Activated CD8-positive, alpha-beta memory T cell treated with anti-CD3 and anti-CD28 coated beads for 1 hour (primary cell): ENCODE measurements at places on chromosomes 6 and 20.

GRCh38 chr6:13194852-13195251 is 133.5 kb downstream of the TBC1D7 start:
- no peak for DNase-seq

DNA sequence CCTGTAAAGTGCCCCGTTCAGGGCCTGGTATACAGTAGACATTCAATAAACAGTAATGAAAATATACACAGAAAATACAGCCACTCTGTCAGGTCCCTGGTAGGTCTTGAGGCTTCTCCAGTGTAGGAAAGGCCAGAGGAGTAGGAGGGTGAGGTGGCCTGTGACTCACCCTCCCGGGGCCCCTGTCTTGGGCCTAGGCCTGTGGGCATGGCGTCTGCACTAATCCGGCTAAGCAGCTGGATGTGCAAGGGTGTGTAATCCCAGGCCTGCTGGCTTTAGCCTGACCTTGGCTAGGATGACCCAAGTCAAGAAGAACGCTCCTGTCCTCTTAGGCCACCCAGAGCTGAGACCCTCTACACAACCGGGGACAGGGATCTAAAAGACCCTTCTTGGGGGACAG is 84.9 kb downstream of the KCNB1 start:
- DNase-seq = no peak

DNA sequence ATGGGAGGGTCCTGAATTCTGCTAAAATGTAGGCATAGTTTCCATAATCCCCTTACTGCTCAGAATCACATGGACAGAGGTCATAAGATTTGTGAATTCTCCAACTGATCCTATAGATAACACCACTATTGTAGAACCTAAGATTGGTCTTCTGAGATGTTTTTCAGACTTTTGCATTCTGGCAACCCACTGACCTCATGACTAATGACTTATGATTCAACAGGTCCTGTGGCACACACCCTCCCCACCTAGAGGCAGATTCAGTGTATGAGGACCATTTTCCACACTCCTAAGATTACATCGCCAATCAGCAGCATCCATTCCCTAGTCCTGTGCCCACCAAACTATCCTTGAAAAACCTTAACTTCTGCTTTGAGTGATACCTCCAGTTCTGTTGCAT is 207.2 kb downstream of the BTBD9 start:
- no peak for DNase-seq

DNA sequence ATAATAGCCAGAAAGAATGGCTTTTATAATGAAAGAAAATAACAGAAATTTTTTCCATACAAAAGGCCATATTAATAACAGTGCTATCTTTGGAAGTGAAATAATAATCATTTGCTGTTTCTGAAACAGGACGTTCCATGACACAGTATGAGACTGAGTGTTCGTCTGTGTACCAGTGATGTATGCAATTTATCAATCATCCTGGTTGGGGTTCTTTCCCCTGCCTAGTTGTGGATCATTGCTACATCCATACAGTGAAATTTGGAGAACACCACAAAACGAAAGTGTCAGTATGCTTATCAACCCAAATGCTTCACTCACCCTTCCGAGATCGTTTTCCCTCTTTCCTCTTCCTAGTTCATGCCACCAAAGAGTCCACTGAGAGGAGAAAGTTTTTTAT is 151.4 kb upstream of the PRDM1 start:
- DNase-seq = no peak

DNA sequence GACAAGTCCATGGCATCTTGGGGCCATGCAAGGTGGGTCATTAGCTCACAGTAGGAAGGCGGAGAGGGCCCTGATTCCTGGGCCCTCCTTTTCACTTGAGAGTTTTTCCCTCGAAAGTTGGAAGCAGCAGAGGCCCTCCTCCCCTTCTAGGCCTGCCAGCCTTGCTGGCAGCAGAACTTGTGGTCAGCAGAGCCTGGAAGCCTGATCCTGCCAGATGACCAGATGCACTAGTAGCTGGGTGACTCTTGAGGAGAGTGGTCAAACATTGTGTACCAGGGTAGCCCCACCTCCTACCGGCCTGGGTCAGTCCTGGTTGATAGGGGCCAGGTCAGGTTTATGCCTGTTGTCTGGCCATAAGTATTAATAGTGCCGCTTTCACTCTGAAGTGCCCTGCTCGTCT is 3.8 kb upstream of the HMGA1 start:
- no peak for DNase-seq

DNA sequence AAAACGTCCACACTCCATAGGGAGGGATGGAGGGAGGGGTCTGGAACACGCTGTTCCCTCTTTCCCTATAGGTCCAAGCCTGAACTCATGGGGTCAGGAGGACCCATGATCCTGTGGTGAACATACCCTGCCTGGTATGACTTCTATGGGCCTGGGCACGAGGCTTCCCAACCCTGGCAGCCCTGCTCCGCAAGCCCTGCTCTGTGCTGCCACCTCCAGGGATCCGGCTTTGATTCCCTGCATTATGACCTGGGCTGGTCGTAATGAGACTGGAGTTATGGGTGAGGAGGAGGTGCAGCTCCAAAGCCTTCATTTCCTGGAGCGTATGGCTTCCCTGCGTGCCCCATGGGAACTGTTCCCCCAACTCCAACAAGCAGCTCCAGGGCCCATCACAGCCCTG is 54.9 kb downstream of the CDH22 start:
- no peak for DNase-seq

DNA sequence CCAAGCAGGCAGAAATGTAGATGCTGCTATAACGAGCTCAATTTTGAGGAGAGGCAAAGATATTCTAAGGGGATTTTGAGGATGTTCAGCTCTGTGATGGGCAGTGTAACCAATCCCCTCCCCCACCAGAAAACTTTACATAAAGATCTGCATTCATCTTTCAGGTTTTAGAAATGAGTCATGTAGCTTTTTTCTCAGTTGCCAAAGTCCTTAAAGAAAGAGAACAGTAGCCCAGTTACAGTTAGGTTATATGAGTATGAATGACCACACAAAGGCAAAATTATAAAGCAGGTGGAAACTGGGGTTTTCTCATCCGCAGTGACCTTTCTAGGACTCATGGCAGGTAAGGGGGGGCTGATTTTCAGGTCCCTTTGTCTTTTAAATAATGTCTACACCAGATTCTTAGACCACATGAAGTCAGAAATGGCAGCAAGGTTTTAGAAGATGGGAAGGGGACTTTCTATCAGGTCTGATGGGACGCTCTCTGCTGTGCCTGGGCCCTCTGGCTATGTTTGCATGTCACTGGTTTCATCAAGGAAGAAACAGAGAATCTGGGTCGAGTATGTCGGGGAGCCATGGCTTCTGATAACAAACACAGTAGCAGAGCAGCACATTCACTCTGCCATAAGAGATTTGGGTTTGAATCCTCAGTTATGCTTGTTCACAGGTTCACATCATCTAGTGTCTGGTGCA is 94.7 kb downstream of the CLIC5 start:
- no peak for DNase-seq

GRCh38 chr6:168367285-168367751 is 47.7 kb upstream of the DACT2 start:
- no peak for DNase-seq

GRCh38 chr6:28618898-28619555 is 93.3 kb downstream of the GPX5 start:
- DNase-seq = no peak

- no peak for DNase-seq
Observed at GRCh38 chr6:126048635-126049034, 62.3 kb downstream of the TRMT11 start.

- DNase-seq = no peak
Observed at GRCh38 chr20:25539742-25540672, 45.3 kb downstream of the NINL start.

DNA sequence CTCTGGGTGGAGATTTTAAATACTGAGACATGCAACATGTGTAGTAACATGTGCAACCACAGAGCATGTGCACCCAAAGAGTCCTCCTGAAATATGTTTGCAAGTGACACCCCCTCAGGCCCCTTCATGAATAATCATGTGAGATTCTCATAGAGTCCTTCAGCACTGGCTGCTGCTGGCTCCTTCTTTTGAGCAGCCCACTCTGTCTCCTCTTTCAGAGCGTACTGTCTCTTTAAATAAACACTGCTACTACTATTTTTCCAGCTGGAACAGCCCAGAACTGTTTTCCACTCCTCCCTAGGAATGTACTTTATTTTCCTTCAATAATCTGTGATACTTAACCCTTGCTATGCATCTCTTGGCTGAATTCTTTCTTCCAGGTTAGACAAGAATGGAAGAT is 42.0 kb downstream of the HLA-DRB5 start:
- no peak for DNase-seq

GRCh38 chr6:160435935-160436334 is 87.8 kb downstream of the SLC22A3 start:
- no peak for DNase-seq

DNA sequence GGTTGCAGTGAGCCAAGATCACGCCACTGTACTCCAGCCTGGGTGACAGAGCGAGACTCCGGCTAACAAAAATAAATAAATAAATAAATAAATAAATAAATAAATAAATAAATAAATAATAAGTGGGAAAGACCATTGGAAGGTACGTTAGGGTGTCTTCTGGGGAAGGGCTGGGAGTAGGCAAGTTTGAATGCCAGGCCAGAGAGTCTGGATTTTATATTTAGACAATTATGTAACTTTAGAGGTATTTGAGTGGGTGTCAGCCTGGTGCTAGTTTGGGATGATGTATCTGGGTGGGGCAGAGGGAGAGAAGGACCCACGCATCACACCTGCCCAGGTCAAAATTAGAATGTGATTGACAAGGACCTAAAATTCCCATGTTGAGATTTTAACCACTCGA is 108.5 kb upstream of the PRND start:
- no peak for DNase-seq

GRCh38 chr6:45661661-45662060 is 283.9 kb upstream of the SUPT3H start:
- no peak for DNase-seq

- no peak for DNase-seq
Observed at GRCh38 chr6:111662072-111662793, 56.6 kb upstream of the TRAF3IP2 start.

- DNase-seq = no peak
Observed at GRCh38 chr6:42405021-42405420, 46.7 kb downstream of the TRERF1 start.

- no peak for DNase-seq
Observed at GRCh38 chr6:2632368-2632767, 118.4 kb downstream of the MYLK4 start.

DNA sequence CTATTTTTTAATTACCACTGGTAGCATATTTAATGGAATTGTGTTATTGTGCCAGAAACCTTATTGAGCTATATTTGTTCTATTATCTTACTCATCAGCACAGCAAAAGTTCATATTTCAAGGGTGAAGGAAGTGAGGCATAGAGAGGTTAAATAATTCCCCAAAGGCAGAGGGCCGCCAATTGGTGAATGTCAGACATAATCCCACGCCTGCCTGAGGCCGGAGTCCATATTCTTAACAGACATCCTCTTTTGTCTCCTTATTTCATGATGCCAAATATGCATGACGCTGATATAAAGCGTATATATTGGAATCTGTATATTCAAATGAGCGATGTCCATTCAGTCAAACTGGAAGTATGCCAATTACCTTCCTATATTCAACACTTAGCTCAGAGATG is 505.0 kb upstream of the SLC35B3 start:
- DNase-seq = no peak

DNA sequence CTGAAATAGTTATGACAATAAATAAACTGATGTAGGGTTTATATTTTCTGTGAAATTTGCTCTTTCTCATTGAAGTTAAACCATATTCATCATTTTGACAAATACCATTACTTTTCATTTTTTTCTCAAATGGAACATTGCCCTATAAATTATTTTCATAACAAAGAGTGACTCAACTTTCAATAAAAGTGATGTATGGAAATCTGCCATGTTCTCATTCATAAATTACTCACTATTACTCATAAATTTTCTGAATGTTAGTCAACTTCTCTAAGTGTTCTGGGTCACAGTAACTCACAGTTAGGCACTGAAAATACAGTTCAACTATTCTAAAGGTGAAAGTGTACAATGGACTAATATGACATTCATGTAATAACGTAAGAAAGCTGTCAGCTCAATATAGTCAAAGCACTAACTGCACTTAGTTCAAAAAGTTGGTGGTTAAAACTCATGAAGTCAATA is 19.0 kb upstream of the STX11 start:
- DNase-seq = no peak

DNA sequence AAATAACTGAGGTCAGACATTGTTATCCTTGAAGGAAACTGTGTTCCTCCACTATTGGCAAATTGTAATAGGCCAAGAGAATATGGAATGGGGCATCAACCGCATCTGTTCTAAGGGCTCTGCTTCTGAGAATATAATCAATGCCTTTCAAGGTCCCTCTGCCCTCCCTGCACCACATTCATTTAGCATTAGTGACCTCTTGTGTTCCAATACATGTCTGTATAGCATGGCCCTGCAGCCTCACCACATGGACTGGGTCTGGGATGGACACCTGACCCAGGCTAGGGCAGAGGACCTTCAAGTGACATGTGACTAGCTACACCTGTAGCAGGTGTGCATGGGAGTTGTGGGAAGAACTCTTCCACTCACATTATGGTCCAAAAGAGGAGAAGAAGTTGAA is 14.2 kb downstream of the BTN3A1 start:
- no peak for DNase-seq

DNA sequence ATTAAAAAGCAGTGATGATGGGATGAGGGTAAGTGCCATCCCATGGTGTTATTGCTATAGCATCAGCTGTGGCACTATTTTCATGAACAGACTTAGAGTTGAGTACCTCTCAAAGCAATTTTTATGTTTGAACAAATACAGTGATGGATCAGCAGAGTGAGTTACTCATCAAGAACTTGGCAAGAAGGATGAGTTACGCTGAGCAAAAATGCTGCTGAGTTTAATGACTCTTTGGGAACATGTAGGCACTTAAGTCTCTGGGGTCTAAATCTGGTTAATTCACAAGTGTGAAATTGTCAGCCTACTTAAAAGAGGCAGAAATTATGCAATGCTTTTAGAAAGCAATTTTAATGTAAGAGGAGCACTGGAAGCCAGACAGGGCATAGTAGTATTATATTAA is 78.5 kb upstream of the AHI1 start:
- no peak for DNase-seq

DNA sequence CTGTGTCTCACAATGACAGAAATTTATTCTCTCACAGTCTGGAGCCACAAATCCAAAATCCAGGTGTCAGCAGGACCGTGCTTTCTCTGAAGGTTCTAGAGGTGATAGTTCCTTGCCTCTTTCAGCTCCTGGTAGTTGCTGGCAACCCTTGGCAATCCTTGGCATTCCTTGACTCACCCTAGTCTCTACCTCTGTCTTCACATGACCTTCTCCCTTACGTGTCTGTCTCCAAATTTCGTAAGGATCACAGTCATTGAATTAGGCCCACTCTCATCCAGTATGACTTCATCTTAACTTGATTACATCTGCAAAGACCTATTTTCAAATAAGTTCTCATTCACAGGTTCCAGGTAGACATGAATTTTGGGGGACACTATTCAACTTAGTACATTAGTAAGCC is 143.1 kb downstream of the CEP57L1 start:
- DNase-seq = no peak
